Upper lobe of left lung (tissue), 6 donors: ENCODE measurements at places on chromosomes 13 and 19. TPM values are rescaled to one million over a fixed set of nuclear protein-coding genes. Genes with fewer than 3 reads are reported as not detected.
A peak's percentile ranks its signal among the peaks of the same experiment; 100 is the strongest.

- no peak for DNase-seq
- H3K27ac ChIP-seq, result no peak overlapping the region
- peaks cover 12% of the 10 kb centered on the region for H3K4me1 ChIP-seq
- H3K27me3 ChIP-seq, result no peaks in the 10 kb centered on the region
- no peak overlapping the region for H3K4me3 ChIP-seq
Measured at GRCh38 chr13:77014906-77015685, 11.9 kb downstream of the FBXL3 start.

DNA sequence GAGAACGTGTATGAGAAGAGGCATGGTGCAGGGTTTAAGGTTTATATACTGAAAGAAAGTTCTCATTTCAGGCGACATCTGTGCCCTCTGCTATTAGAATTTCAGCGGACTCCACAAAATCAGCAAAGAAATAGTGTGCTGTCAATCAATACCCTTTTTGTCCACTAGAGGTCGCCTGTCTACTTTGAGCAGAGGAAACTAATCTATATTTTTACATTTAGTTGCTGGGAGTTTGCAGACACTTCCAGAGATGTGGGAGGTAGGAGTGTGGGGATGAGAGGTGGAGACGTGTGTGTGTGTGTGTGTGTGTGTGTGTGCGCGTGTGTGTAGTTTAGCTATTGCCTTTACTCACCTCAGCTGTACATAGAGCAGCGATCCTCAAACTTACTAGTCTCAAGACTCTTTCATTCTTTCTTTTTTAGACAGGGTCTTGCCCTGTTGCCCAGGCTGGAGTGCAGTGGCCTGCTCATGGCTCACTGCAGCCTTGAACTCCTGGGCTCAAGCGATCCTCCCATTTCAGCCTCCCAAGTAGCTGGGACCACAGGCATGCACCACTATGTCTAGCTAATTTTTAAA is 9.7 kb downstream of the INAFM1 start:
- no peak overlapping the region for H3K27ac ChIP-seq
- no peak overlapping the region for H3K4me3 ChIP-seq
- no peaks in the 10 kb centered on the region for H3K36me3 ChIP-seq

DNA sequence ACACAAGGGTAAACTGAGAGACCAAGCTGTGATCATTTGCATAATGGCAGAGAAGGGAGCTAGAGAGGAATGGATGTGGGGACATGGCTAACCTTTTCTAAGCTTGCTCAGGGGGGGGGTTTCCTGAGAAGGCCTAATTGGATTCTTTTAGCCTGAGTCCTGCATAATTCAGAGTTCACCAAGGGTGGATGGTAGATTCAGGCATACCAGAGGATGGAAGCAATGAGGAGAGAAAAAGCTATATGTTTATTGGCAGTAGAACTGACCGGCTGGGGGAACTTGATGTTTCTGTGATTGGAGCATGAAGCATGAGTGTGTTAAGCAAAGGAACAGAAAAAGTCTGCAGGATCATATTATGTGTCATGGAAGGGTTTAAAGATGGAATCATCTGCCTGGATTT is 65.9 kb upstream of the KLF12 start:
- no peaks in the 10 kb centered on the region for H3K27me3 ChIP-seq
- H3K4me3 ChIP-seq, result no peak overlapping the region
- no peaks in the 10 kb centered on the region for H3K36me3 ChIP-seq
- no peaks in the 10 kb centered on the region for H3K4me1 ChIP-seq
- H3K27ac ChIP-seq, result no peak overlapping the region
- DNase-seq, result no peak

Gene XPO4
- 16.0 TPM for total RNA-seq

GRCh38 chr13:67120872-67121531 is 109.1 kb downstream of the PCDH9 start:
- no peaks in the 10 kb centered on the region for H3K27me3 ChIP-seq
- no peaks in the 10 kb centered on the region for H3K36me3 ChIP-seq
- DNase-seq, result no peak
- no peak overlapping the region for H3K4me3 ChIP-seq

Gene ZNF780B
- total RNA-seq, result 16.4 TPM

Gene SERTM1
- 7.3 TPM for total RNA-seq

Gene CYP2F1
- 0.61 TPM for total RNA-seq

DNA sequence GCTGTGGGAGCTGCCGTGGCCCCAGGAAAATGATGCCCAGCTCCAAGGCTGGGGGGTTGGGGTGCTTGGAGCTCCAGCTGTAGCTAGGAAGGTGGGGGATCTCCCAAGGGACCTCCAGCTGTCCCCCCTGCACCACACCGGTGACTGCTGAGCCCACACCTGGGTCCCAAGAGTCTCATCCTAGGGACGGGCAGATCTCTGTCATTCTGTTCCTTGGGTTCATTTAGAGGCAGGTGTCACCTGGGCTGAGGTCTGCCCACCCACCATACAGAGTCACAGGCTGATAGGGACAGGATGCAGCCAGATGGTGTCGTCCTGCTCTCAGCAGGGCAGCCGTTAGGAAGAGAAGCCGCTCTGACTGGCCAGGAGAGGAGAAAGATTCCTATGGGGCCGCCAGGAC is 5.3 kb downstream of the F2RL3 start:
- H3K27ac ChIP-seq, result peak overlapping the region; percentile 53
- no peaks in the 10 kb centered on the region for H3K36me3 ChIP-seq
- H3K4me3 ChIP-seq, result no peak overlapping the region
- DNase-seq, result no peak
- no peaks in the 10 kb centered on the region for H3K27me3 ChIP-seq

GRCh38 chr19:50710094-50710493 is 9.5 kb downstream of the SHANK1 start:
- H3K27ac ChIP-seq, result no peak overlapping the region
- no peaks in the 10 kb centered on the region for H3K4me1 ChIP-seq
- H3K27me3 ChIP-seq, result no peaks in the 10 kb centered on the region
- no peaks in the 10 kb centered on the region for H3K36me3 ChIP-seq
- no peak overlapping the region for H3K4me3 ChIP-seq
- DNase-seq, result no peak

Gene RGL3
- total RNA-seq, result 31.6 TPM

DNA sequence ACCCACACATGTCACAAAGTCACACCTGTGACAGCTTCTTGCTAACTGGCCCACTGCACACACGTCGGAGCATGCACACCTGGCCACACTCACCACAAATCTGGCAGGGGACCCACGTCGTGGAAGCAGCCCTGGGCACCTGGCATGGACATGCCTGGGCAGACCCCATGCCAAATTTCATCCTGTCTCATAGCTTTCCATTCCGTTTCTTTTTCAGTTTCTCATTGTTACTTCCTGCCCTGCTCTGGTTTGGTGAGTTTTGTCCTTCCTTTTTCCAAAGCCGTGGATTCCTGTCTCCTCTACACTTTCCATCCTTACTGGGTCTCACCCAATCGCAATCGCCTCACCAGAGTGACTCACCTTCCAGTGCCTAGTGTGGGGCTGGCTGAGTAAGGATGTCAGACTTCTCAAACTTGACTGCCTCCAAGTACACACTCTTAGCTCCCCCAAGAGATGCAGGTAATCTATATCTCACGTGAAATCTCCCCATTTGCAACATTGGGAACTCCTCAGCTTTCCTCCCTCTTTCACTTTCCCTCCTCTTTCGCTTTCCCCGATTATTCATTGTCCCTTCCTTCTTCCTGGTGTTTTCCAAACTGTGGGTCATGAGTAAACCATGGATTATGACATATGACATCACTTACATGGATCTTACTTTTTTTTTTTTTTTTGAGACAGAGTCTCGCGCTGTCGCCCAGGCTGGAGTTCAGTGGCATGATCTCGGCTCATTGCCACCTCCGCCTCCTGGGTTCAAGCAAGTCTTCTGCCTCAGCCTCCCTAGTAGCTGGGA is 1.6 kb upstream of the BBC3 start:
- H3K4me1 ChIP-seq, result peaks cover 27% of the 10 kb centered on the region
- H3K27me3 ChIP-seq, result no peaks in the 10 kb centered on the region
- peak overlapping the region; percentile 68 for H3K27ac ChIP-seq
- H3K4me3 ChIP-seq, result no peak overlapping the region
- no peak for DNase-seq

GRCh38 chr13:25965596-25965995 is 86.2 kb downstream of the SHISA2 start:
- no peak for DNase-seq
- H3K36me3 ChIP-seq, result no peaks in the 10 kb centered on the region
- H3K27ac ChIP-seq, result no peak overlapping the region
- no peak overlapping the region for H3K4me3 ChIP-seq
- H3K4me1 ChIP-seq, result no peaks in the 10 kb centered on the region

GRCh38 chr19:38838986-38839761 is 7.6 kb upstream of the ECH1 start:
- H3K4me3 ChIP-seq, result no peak overlapping the region
- no peak for DNase-seq
- H3K27ac ChIP-seq, result peak overlapping the region; percentile 27
- H3K36me3 ChIP-seq, result peaks cover 88% of the 10 kb centered on the region
- H3K27me3 ChIP-seq, result no peaks in the 10 kb centered on the region

GRCh38 chr13:99379856-99380801 is 72.9 kb upstream of the GPR183 start:
- DNase-seq, result no peak
- no peak overlapping the region for H3K4me3 ChIP-seq
- H3K4me1 ChIP-seq, result no peaks in the 10 kb centered on the region
- no peak overlapping the region for H3K27ac ChIP-seq
- no peaks in the 10 kb centered on the region for H3K27me3 ChIP-seq
- peaks cover 2% of the 10 kb centered on the region for H3K36me3 ChIP-seq

DNA sequence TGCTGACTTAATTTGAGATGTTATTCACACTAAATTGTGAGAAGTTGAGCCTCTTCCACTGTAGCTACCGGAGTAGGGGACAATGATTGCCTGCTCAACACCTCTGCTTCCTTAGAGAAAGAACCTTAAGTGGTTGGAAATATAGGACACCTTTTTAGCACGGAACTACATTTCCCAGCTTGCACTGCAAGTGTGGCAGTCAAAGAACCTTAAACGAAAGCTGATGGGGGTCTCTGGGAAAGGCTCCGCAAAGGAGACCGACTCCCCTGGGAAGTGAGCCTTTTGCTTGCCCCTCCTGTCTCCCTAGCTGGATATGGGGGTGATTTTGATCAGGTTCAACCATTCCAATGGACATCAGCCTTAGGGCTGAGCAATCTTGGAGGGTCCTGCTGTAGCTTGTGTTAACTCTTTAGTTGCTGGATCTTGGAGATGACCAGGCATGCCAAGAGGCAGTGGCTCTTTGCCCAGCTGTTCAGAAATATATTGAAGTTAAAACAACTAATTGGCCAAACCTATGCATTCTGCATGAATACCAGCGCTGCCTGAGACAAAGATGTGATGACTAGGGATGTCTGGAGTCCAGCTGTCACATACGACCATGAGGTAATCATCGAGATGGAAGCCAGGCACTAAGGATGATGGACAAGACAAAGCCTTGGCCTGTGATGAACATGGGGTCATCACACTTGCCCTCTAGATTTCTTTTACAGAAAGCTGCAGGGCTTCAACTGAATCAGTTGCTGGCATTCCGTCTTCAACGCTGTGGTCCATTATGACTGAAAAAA is 286.5 kb downstream of the FOXO1 start:
- no peaks in the 10 kb centered on the region for H3K4me1 ChIP-seq
- H3K27me3 ChIP-seq, result no peaks in the 10 kb centered on the region
- no peak for DNase-seq
